ENCODE measurements at places on chromosomes 2 and 18. TPM values are rescaled to one million over a fixed set of nuclear protein-coding genes. Genes with fewer than 3 reads are reported as not detected.

DNA sequence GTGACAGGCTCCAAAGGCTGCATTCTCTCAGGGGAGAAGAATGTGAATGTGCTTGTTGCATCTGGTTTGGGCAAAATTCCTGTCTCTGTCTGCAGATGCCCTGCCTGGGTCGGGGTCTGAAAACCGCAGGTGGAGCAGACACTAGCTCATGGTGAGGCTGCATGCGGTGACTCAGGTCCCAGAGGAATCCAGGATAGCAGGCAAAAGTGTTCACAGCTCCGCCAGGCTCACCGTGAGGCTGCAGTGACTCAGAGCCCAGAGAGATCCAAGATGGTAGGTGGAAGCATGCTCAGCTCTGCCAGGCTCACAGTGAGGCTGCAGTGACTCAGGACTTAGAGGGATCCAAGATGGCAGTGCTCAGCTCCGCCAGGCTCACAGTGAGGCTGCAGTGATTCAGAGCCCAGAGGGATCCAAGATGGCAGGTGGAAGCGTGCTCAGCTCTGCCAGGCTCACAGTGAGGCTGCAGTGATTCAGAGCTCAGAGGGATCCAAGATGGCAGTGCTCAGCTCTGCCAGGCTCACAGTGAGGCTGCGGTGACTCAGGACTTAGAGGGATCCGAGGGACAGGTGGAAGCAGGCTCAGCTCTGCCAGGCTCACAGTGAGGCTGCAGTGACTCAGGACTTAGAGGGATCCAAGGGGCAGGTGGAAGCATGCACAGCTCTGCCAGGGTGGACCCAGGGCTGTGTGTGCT lies 200.5 kb downstream of the ACKR3 start:
- H3K4me1 ChIP-seq: peaks cover 8% of the 10 kb centered on the region
- no peaks in the 10 kb centered on the region for H3K36me3 ChIP-seq
- H3K4me3 ChIP-seq: no peak overlapping the region
- H3K27me3 ChIP-seq: no peaks in the 10 kb centered on the region
- no peak for DNase-seq

GRCh38 chr2:100248044-100248330 lies 74.3 kb downstream of the LONRF2 start:
- H3K27ac ChIP-seq: no peak overlapping the region
- DNase-seq: no peak
- no peak overlapping the region for H3K4me3 ChIP-seq

DNA sequence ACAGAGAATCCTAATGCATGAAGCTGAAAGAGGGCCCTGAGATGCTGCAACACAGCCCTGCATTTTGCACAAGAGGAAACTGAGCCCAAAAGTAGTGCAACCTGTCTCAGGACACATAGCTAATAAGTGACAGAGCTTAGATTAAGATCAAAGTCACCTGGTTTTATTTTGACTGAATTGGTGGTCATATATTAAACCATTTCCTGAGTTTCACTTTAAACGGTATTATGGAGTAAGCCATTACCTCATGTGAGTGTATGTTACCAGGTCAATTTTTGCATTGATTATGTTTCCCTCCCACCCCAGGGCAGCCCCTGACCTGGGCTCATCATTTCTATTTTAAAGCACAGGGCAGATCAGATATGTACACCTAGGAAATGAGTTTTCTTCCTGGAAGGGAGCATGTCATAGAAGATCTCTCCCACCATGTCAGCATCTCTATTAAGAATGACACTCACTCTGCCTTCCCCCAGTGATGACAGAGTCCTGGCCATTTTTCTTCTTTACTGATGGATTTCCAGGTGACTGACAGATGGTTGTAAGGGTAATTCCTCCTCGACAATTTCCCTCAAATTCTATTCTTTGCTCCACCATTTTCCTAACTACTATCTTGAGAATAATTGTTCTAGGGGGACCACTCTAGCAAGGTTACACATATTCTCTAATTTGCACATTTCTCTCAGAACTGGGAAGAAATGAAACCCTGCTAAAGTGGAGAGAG lies 441.3 kb upstream of the SLC14A2 start:
- no peak overlapping the region for H3K4me3 ChIP-seq
- DNase-seq: no peak
- no peaks in the 10 kb centered on the region for H3K27me3 ChIP-seq
- H3K27ac ChIP-seq: no peak overlapping the region
- H3K36me3 ChIP-seq: no peaks in the 10 kb centered on the region

- H3K4me1 ChIP-seq: no peaks in the 10 kb centered on the region
- H3K27ac ChIP-seq: no peak overlapping the region
- H3K27me3 ChIP-seq: no peaks in the 10 kb centered on the region
- DNase-seq: no peak
- no peak overlapping the region for H3K4me3 ChIP-seq
- H3K36me3 ChIP-seq: no peaks in the 10 kb centered on the region
These were observed 75.3 kb upstream of the DDX18 start for GRCh38 chr2:117738991-117739839.

GRCh38 chr2:109057686-109058085 lies 68.7 kb upstream of the EDAR start:
- H3K27me3 ChIP-seq: no peaks in the 10 kb centered on the region
- no peaks in the 10 kb centered on the region for H3K4me1 ChIP-seq
- no peak overlapping the region for H3K27ac ChIP-seq
- DNase-seq: no peak
- H3K4me3 ChIP-seq: no peak overlapping the region
- no peaks in the 10 kb centered on the region for H3K36me3 ChIP-seq

- no peak overlapping the region for H3K4me3 ChIP-seq
- no peaks in the 10 kb centered on the region for H3K4me1 ChIP-seq
- DNase-seq: no peak
- no peak overlapping the region for H3K27ac ChIP-seq
- H3K36me3 ChIP-seq: no peaks in the 10 kb centered on the region
These were observed 5.7 kb downstream of the PPP1R1C start for GRCh38 chr2:181991171-181991885.

- H3K27me3 ChIP-seq: no peaks in the 10 kb centered on the region
- H3K36me3 ChIP-seq: no peaks in the 10 kb centered on the region
- no peak for DNase-seq
- H3K4me3 ChIP-seq: no peak overlapping the region
These were observed 33.0 kb downstream of the MROH2A start for GRCh38 chr2:233811087-233811486.

DNA sequence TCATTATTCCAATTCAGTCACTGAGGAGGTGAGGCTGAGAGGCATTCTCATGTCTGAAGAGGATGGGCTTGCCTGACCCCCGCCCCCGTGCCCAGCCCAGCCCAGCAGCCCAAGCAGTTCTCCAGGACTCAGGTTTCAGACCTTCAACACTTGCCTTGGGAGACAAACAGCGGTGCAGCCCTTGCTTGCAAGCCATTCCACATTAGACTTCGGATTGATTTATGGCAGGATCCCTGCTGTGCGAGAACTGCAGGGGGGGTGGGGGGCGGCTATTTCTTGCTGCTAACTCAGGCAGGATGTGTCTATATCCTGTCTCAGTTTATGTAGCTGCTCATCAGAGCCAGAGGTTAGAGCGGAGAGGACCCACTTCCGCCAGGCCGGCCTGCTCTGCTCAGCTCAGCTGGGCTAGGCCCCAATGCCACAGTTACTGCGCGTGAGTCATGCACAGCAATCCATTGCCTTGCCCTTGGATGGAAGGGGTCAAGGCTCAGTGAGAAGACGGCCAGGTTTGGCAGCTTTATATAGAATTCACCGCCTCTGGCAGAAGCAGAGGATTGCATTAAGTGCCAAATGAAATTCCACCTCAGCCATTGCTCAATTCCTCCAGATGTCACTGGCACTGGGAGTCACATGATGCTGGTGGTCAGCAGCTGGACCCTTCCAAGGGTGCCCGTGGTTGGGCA lies 1.8 kb downstream of the GYPC start:
- peaks cover 35% of the 10 kb centered on the region for H3K4me1 ChIP-seq
- peak overlapping the region; percentile 93 for H3K27ac ChIP-seq

The AMER3 gene
- 0.74 TPM for total RNA-seq

The CSRNP3 gene
- 2.5 TPM for total RNA-seq

The PPP1R1C gene
- total RNA-seq: 5.2 TPM

The SMIM21 gene
- total RNA-seq: not detected

Data from lung (tissue), 17 donors.